ENCODE measurements at places on chromosomes 2 and 18.

DNA sequence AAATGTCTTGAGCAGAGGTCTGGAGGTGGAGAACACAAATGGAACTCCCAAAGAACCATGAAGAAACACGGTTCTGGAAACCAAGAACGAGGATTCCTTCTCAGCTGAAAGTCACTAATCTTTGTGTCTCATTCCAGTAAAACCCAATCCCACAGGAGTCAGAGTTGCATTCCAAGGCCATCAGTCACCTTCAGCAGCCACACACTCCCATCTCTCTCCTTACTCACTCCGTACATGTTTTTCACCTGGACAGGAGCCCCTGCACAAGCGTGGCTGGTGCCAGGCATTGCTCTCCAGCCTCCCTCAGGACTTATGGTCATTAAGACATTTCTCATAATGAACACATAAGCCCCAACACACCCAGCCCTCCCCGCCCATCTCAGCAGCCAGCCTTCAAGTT, 175.4 kb upstream of the SIX2 start:
- DNase-seq = peak; percentile 78

DNA sequence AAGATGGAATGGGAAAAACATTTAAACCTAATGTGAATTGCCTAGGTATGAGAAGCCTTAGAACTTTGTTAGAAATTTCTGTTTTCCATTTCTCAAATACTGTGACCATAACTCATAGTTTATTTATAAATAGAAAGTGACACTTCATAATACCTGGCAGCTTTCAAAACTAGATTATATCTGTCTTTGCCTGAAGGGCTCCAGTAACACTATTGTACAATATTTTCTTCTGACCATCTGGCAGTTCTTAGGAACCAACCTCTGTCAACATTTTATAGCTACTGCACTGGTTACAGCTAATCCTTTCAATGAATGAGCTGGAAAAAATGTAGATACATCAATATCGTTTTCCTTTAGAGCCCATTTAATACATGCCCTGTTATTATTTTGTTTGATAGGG, 237.4 kb downstream of the CAMKMT start:
- no peak for DNase-seq

- DNase-seq = peak; percentile 63
Observed at GRCh38 chr2:200812122-200813022, 662 bp downstream of the BZW1 start.

GRCh38 chr18:41548521-41549260, 406.3 kb upstream of the PIK3C3 start:
- DNase-seq = no peak

DNA sequence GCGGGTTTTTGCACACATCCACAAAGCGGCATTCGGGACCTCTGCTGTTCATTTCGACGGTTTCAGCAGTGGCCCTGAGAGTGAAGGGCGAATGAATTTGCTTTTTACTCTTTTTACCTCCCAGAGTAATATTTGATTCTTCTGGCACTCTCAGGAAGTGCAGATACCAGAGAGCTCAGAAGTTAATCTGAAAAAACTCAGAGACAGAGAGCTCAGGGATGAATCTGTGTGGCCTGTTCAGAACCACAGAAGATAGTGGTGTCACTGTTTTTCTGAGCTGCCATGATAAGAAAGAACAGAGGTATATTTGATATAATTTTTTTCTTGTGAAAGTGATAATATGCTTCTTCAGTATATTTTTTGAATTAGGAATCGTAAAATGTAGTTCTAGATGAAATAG, 129.3 kb downstream of the MBP start:
- DNase-seq = no peak

GRCh38 chr18:35918564-35918963, 53.9 kb upstream of the RMP24 start:
- no peak for DNase-seq

- no peak for DNase-seq
Observed at GRCh38 chr2:37436323-37436722, 91.9 kb downstream of the QPCT start.

GRCh38 chr2:181072486-181073235, 92.3 kb downstream of the UBE2E3 start:
- DNase-seq = no peak

- peak; percentile 11 for DNase-seq
Observed at GRCh38 chr18:13258921-13259320, 40.4 kb downstream of the LDLRAD4 start.

- no peak for DNase-seq
Observed at GRCh38 chr18:57516056-57516455, 70.4 kb downstream of the FECH start.

- no peak for DNase-seq
Observed at GRCh38 chr2:226086190-226086589, 686.7 kb downstream of the NYAP2 start.

DNA sequence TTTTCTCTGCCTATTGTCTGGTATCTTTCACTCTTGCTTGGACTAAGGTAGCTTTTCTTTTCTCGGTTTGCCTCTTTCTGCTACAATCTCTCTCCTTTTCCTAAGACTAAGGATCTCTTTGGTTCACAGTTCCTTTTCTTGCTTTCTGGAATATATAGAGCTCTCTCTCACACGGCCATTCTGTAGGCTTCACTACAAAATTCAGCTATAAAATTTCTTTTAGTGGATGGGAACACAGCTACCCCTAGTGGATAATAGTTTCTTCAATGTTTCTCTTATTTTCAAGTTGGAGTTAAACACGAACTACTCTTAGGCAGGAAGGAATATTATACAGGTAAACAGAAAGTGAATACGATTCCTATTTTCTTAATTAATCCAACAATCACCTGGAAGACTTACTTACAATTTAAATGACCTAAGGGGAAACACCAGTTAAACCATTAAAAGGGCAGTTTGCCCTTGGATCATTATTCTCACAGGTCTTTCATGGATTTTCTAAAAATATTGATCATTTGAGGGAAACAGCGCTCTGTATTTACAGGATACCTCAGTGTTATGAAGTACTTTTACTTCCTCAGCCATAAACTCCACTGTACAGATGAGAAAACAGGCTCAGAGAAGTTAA, 140.5 kb downstream of the LRP2 start:
- no peak for DNase-seq

DNA sequence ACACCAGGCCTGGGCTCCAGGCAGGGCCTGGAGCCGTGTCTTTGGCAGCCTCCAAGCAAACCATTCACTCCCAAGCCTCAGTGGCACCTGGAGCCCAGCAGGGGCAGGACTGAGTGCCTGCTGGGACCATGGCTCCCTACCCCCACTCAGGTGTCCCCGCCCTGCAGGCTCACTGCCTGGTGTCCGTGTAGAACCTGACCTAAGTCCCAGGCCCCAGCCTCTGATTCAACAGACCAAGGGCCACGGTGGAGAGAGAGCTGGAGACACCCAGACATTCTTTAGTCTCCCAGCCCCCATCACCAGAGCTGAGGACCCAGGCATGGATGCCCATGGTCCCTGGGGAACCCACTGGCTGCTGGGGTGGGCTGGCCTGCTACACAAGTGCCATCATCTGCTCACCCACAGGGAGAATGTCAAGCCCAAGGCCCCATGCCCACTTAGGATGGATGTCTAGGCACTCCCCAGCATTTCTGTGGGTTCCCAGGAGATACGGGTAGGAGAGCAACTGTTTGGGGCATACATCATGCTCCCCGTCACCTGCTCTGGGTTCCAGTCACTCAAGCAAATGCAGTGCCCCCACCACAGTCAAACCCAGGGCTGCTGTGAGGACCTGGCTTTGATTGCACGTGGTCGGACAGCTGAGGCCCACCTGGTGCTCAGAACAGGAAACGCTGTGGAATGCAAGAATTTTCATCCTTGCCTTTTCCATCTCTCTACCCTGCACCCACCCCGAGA, 42.9 kb upstream of the ATG16L1 start:
- peak; percentile 28 for DNase-seq

GRCh38 chr2:43340945-43341356, 114.5 kb upstream of the ZFP36L2 start:
- DNase-seq = peak; percentile 90

DNA sequence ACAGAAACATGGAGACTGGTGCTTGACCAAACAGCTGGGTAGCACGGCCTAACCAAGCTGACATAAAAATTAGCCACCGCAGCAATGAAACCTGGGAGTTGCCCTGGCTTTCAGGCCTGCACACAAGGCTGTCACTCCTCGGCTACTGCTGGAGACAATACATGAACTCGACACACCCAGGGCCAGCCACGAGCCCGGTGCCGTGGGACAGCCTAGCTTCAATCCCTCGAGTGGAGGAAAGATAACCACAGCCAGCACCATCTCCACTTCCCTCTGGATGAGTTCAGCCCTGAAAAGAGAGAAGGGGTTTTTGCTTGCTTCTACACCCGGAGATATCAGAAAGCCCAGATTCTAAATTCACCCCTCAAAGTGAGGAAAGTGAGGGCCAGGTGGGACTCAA, 78.0 kb downstream of the BCL2L11 start:
- no peak for DNase-seq

DNA sequence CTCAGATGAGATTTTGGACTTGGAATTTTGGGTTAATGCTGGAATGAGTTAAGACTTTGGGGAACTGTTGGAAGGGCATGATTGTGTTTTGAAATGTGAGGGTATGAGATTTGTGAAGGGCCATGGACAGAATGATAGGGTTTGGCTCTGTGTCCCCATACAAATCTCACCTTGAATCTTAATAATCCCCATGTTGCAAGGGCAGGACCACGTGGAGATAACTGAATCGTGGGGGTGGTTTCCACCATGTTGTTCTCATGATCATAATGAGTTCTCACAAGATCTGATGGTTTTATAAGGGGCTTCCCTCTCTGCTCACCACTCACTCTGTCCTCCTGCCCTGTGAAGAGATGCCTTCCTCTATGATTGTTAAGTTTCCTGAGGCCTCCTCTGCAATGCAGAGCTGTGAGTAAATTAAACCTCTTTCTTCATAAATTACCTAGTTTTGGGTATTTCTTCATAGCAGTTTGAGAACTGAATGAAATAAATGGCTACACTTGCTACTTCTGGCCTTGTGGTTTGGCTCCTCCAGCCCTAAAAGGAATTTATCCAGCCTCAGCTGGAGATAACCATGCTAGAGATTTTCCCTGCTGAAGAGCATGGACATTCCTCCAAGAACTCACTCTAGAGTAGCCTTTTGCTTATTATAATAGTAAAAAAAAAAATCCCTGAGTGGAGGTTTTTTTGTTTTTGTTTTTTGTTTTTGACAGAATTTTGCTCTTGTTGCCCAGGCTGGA, 144.3 kb upstream of the TFPI start:
- DNase-seq = peak; percentile 4

GRCh38 chr2:5504756-5505155, 187.4 kb upstream of the SOX11 start:
- DNase-seq = no peak

DNA sequence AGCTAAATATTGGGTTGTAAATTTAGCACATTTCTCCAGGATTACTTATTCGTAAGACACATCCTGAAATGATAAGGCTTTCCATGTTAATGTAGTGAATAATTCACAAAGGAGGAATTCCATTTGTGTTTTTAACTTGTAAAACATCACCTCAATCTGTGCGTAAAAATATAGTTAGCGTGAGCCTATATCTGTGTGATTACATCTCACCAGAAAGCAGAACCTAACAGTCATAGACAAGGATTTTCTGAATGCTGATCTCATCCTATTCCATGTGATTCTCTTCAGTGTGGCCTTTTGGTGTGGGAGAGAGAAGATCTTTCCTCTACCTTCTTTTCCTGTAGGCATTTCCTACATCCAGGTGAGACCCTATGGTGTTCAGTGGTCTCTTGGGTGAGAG, 263.2 kb upstream of the RASGRP3 start:
- DNase-seq = no peak

DNA sequence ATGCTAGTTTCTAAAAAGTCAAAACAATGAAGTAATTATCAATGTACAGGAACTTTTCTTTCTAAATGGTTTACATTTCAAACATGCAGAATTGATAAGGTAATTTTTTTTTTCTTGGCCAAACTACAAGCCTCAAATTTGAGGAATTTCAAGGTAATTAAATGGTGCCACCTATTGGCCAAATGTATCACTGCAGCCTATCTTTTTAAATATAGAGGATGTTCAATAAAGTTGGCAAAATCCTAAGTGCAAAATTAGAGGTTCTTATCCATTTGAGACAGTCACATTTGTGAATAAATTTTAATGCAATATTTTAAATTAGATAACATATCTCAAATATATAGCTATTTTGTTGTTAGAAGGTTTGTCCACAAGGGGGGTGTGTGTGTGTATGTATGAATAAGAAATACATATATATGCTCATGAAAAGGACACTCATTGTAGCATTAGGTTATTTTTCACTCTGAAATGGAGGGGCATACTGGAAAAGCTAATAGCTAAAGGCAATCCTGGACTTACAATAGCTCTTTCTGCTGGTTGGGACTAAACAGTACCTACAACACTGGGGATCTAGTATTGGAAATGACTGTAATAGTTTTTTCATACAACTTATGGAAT, 26.2 kb downstream of the MMADHC start:
- peak; percentile 31 for DNase-seq

DNA sequence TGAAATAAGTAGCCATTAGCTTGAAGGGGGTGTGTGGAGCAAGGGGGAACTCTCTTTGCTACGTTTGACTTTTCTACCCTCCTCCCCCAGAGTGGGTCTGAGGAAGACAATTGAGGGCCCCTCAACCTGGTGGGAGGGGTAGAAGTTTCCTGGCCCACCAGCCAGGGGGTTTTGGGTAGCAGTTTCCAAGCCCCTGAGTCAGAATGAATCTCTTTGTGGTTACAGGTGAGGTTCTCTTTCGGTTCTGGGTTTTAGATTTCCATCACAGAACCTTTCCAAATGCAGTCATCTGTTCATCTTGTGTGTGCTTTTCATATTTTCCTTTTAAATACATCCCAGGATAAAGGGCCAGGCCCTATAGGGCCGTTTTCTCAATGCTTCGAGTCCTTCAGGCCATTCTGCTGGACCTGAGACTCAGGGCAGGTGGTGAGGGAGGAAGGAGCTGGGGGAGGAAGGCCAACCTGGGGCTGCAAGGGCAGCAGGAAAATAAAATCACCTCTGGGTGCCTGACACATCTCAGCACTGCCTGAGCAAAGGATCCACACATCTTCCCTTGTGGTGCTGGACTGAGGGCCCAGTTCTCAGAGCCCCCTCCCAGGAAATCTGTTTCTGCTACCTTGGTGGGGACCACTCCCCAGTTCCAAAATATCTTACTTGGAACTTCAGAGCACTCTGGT, 4.7 kb downstream of the LBH start:
- no peak for DNase-seq

DNA sequence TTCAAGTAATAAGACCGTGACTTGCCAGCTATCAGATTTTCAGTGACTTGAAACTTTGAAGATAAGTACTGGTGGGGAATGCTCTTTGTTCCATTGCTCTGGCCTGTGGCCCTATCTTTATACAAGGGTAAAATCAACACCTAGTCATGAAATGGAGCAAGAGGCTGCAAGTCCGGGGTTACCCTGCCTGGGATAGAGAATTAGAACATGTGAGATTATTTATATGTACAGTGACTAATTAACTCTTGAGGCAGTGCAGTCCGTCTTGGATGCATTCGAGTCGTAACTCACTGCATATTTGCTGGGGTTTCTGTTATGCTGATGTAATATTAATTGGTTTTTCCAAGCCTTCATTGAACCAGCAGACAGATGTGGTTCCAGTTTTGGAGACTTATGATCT, 105.8 kb upstream of the LYPD6 start:
- peak; percentile 3 for DNase-seq

DNA sequence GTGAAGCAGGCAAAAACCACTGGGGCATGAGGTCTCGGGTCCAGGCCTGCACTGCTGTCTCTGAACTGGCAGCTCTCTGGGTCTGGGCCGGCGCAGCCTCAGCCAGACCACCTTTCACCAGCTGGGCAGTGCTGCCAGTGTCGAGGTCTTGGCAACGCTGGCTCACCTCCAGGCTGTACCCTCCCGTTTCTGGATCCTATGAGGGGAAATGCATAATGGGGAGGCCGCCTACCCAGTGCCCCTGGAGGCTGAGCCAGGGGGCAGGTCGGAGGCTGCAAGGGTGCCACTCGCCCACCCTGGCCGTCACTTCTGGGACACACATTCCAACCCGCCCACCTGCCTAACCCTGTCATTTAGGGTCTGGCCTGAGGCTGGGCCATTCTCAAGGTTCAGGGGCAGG, 24.6 kb downstream of the KIF1A start:
- DNase-seq = no peak

All from fibroblast of skin of scalp (primary cell).